ENCODE measurements at places on chromosomes 7 and 10.
A peak's percentile ranks its signal among the peaks of the same experiment; 100 is the strongest.

- no peak for DNase-seq
Observed at GRCh38 chr10:132742837-132743194, 43.1 kb downstream of the NKX6-2 start.

DNA sequence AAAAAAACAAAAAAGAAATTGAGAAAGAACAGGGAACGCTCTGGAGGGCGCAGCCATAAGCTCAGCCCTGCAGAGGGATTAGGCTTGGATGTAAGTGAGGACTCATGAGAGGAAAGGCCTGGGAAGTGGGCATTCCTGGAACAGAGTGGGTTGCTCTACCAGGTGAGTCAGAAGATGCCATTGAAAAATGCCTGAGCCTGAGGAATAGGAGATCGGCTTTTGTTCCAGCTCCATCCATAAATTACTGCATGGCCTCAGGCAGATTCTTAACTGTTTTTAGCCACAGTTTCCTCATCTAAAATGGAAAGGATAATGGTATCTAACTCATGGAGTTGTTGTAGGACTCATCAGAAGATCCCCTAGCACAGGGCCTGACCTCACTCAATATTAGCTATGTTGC, 1.1 kb upstream of the RGR start:
- peak; percentile 5 for DNase-seq

DNA sequence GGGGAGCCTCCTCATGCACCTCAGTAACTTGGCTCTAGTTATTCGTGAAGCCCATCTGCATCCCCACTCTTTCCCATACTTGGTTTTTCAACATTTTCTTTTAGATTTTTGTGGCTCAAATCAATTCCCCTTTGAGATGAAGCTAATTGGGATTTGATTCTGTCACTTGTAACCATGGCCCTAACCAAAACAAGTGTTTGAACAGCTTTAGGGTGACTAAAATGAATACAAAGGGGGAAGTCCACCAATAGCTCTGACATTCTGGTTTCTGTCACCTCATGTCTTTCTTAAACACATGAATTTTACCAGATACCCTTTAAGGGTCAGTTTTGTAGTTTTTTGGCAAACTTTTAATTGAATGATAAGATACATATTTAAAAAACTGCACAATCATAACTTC, 87.0 kb downstream of the PCGF5 start:
- DNase-seq = no peak

GRCh38 chr7:117041822-117042221, 88.5 kb downstream of the ST7 start:
- no peak for DNase-seq

DNA sequence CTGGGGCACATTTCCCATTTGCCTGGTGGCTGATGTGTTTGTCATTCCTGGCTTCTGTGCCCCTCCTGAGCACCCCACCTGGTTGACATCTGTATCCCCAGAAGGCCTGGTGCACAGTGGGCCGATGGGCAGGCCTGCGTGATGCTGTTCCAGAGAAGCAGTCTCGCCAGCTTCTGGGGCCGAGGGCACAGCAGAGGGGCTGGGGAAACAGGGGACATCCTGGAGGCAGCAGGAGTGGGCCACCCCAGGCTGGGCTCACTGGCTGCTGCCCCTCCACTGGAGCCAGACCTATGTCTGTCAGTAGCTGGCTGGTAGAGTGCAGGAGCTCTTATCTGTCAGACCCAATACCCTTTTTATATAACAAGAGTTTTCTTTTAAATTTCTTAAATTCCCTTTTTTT, 896 bp upstream of the MYL7 start:
- no peak for DNase-seq

DNA sequence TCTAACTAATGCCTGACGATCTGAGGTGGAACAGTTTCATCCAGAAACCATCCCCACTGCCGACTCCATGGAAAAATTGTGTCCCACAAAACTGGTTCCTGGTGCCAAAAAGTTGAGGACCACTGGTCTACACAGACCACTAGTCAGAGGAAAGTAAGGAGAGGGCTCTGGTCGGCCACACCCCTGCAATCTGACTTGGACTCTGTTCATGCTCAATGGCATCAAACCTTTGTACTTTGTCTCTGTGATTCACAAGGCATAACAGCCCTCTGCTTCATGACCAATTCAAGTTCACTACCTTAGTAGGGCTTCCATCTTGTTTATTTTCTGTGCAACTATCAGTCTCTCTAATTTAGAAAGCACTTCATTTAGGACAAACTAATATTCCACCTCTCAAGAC, 1.8 kb downstream of the TUBAL3 start:
- no peak for DNase-seq

- no peak for DNase-seq
Observed at GRCh38 chr7:120825152-120825551, 32.8 kb downstream of the TSPAN12 start.

GRCh38 chr10:12337453-12338372, 11.6 kb upstream of the CAMK1D start:
- DNase-seq = no peak

DNA sequence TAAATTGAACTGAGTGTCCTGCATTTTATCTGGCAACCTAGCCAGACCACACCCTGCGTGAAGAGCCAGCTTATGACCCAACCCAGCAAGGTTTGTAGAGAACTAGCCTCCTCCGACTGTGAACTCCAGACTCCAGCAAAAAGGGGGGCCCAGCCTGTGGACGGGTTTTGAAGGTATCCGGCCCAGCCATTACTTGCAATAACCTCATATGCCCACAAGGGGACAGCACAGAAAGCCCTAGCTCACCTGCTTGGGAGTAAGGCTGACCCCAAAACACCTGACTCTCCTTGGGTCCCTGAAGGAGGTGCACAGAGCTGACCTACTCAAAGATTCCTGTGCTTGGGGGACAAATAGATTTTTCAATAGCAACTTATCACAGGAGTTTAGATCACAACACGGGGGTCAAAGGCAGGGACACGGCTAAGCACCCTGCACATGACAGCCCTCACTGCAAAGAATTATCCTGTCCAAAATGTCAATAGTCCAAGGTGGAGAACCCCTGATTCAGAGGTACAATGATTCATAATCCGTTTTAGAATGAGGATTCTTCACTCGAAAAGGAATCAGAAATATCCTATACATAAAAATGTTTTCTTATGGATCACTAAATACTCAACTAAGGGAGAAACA, 4.6 kb downstream of the TRPV6 start:
- DNase-seq = no peak

DNA sequence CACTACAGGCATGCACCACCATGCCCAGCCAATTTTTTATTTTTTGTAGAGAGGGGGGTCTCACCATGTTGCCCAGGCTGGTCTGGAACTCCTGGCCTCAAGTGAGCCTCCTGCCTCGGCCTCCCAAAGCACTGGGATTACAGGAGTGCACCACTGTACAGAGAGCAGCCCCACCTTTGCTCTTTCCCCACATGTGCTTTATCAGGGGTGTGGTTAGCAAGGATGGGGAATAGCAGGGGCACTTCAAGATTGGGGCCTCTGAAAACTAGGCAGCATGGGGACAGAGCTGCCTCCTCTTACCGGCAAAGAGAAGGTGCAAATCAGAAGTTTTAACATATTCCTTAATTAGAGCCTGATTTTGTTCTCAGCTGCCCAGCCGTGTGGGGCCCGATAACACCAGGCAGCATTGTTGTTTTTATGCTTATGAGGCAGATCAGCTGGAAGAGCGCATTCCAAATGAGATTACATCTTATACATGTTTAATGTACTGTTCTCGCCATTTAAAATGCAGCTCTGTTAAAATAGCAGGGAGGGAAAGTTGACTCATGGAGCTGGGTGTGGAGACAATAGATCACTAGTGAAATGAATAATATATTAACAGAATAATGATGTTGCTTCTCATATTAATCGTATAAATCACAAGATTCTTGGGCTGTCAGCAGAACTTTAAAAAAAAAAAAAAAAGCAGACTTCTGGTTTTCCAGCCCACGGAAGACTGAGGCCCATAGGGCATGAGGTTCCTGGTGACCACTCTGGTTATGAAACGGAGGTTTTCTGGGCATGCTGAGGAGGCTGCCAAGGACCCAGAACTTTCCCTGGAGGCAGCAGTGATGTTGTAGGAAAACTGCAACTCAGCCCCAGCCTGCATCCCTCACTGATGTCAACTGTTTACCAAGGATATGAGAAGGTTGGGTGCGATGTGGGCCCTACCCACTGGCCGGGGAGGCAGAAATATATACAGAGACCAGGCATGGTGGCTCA, 62.5 kb downstream of the TMEM130 start:
- no peak for DNase-seq

DNA sequence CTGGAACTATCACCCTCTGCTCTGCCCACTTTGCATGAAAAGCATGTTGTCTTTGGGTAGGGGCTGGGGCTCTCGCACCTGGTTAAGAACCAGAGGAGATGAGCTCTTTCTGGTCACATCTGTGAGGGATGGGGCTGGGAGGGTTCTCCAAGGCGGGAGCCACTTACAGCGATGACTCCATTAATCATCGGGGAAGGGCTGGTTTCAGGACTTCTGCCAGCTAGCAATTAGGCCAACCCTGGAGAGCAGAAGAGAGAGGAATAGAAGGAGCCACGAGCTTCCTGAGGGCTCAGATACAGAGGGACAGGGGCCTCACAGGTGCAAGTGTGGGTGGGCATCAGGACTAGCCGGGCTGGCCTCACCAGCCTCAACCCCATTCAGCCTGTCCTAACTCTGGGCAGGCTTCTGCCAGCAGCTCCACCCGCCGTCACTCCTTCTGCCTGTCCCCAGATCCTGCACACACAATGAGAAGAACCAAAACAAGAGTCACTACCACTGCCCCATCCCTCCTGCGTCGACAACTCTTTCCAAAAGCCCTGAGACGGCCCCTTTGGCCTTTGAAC, 8.4 kb downstream of the AQP1 start:
- no peak for DNase-seq

DNA sequence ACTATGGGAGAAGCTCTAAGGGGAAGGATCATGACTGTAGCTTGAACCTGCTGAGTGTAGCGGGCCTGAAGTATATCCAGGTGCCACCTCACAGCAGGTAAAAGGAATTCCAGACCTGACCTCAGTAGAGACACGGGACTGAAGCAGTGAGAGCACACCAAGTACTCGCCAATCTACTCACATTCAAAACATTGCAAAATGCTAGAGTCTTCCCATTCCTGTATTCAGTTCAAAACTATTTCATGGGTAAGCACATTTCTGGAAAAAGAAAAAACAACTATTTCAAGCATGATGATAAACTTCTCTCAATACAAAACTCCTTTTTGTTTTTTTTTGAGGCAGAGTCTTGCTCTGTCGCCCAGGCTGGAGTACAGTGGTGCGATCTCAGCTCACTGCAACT, 121.9 kb upstream of the AUTS2 start:
- no peak for DNase-seq

DNA sequence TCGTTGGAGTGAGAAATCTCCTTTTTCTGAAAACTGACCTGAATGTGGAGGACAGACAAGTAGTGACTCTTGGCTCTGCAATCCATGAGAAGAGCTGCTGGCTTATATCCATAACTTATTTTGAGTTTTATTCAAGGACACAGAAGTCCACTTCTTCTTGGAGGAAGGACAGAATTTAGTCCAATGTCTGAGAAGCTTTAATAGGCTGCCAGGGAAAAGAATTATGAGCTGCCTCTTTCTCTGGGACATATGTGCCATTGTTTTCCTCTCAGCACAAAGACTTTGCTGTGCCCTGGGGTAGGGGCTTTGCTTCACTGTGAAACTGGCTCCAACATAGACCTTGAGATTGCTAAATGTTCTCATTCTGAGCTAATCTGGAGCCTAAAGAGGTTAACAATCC, 20.5 kb upstream of the AOC1 start:
- DNase-seq = peak; percentile 23

DNA sequence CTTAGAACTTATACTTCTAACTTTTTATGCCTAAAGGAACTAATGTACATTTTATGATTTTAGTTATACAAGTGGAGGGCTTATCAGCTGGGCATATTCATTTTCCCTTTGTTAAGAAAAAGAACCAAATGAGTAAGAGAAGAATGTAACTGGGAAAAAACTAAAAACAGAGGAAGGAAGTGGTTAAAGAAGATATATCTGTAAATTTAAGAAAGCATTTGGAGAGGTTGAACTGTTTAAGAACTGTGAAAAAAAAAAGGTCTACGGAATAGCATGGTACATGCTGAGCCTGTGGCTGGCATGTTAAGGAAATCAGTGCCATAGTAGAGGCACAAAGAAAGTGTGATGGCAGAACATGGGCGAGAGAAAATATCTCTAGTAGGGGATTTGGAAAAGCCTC, 6.2 kb downstream of the MDFIC start:
- no peak for DNase-seq

Data from foreskin melanocyte (primary cell).